ENCODE measurements at places on chromosomes 2 and 18. TPM values are rescaled to one million over a fixed set of nuclear protein-coding genes. Genes with fewer than 3 reads are reported as not detected.
A peak's percentile ranks its signal among the peaks of the same experiment; 100 is the strongest.

The FHOD3 gene
- total RNA-seq, result 15.6 TPM

The DQX1 gene
- not detected for total RNA-seq

DNA sequence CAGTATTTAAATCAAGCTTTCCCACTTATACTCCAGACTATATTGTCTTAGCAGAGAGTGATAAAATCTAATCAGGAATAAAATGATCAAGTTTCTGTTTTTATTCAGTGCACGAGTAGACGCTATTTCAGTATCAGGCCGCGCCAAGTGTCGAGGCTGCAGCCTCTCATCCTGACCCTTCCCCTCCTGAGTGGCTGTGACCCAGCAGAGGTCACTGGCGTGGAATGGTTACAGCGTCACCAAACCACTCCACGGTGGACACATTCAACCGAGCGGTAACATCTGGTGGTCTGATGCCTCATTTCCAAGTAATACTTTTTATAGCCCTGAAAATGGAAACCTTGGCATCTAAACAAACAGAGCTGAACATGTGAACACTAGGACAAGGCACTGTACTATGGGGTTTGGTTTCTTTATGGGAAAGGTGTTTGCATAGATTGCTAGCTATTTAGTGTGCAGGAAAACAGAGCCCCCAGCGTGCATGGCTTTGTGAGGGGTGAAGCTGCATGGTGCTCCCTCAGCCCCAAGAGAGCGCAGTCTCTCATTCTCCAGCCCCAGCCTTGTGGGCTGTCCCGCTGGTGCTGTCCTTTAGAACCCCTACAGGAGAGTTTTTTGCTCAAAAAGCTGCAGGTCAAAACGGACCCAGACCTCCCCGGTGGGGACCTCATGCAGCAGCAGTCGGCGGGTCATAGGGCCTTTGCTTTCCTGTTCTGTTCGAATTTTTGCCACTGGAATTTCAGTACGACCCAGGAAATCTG lies 28.4 kb downstream of the FAM228A start:
- H3K4me3 ChIP-seq, result no peak overlapping the region
- H3K27ac ChIP-seq, result no peak overlapping the region
- peaks cover 77% of the 10 kb centered on the region for H3K36me3 ChIP-seq
- no peaks in the 10 kb centered on the region for H3K4me1 ChIP-seq

GRCh38 chr18:50687491-50687890 lies 127.6 kb downstream of the MAPK4 start:
- no peak overlapping the region for H3K27ac ChIP-seq
- H3K4me1 ChIP-seq, result no peaks in the 10 kb centered on the region
- H3K36me3 ChIP-seq, result no peaks in the 10 kb centered on the region
- no peak for DNase-seq
- H3K4me3 ChIP-seq, result no peak overlapping the region

- no peaks in the 10 kb centered on the region for H3K27me3 ChIP-seq
- H3K27ac ChIP-seq, result peak overlapping the region; percentile 94
- H3K36me3 ChIP-seq, result no peaks in the 10 kb centered on the region
- peak; percentile 65 for DNase-seq
Observed at GRCh38 chr18:48952287-48953103, 1.7 kb upstream of the SMAD7 start.

DNA sequence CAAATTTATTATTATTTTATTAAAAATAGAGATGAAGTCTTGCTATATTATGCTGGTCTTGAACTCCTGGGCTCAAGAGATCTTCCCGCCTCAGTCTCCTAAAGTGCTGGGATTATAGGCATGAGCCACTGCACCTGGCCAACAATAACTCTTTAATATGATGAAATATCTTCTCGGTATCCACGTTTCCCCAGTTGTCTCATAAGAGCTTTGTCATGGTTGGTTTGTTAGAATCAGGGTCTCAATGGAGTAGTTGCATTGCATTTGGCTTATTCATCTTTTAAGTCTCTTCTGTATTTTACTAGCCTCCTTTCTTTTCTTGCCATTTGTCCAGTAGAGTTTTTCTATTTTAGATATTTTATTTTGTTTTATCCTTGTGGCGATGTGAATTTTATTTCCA lies 32.7 kb upstream of the DLX2 start:
- no peak for DNase-seq
- no peaks in the 10 kb centered on the region for H3K36me3 ChIP-seq
- no peak overlapping the region for H3K4me3 ChIP-seq
- H3K4me1 ChIP-seq, result no peaks in the 10 kb centered on the region
- H3K27ac ChIP-seq, result no peak overlapping the region

Measured in tibial nerve (tissue), 4 donors.